ENCODE measurements at places on chromosomes 2 and 18. TPM values are rescaled to one million over a fixed set of nuclear protein-coding genes. Genes with fewer than 3 reads are reported as not detected.

The PLB1 gene
- 1.2 TPM for total RNA-seq

The INO80B gene
- total RNA-seq: 31.1 TPM

The ZNF521 gene
- not detected for total RNA-seq

The TUBB8B gene
- not detected for total RNA-seq

The ALPG gene
- not detected for total RNA-seq

The CFAP65 gene
- total RNA-seq: not detected

The GNAL gene
- not detected for total RNA-seq

The SERPINB11 gene
- not detected for total RNA-seq

The C2orf92 gene
- total RNA-seq: 7.3 TPM

The TNFRSF11A gene
- total RNA-seq: 9.7 TPM

The ABCG5 gene
- total RNA-seq: not detected

The RAB6C gene
- total RNA-seq: 0.18 TPM

The DUSP19 gene
- 1.8 TPM for total RNA-seq

The PROKR1 gene
- total RNA-seq: not detected

DNA sequence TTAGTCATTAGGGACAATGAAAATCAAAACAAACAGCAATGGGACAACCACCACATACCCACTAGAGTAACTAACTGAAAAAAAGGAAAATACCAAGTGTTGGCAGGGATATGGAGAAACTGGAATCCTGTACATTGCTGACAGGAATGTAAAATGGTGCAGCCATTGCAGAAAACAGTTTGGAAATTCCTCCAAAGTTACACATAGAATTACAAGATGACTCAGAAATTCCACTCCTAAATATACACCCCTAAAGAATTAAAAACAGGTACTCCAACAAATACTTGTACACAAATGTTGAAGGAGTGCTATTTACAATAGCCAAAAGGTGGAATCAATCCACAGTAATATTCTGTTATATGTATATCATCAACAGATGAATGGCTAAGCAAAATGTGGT, 110.9 kb downstream of the ROCK1 start:
- H3K4me3 ChIP-seq: no peak overlapping the region
- no peaks in the 10 kb centered on the region for H3K27me3 ChIP-seq
- no peak for DNase-seq
- peaks cover 7% of the 10 kb centered on the region for H3K4me1 ChIP-seq

GRCh38 chr2:2757764-2758163, 426.7 kb upstream of the MYT1L start:
- H3K4me1 ChIP-seq: no peaks in the 10 kb centered on the region
- H3K27ac ChIP-seq: no peak overlapping the region
- H3K36me3 ChIP-seq: no peaks in the 10 kb centered on the region
- no peak for DNase-seq

GRCh38 chr2:189798312-189799029, 14.2 kb downstream of the PMS1 start:
- H3K4me3 ChIP-seq: no peak overlapping the region
- peaks cover 33% of the 10 kb centered on the region for H3K36me3 ChIP-seq
- H3K4me1 ChIP-seq: peaks cover 7% of the 10 kb centered on the region
- H3K27me3 ChIP-seq: no peaks in the 10 kb centered on the region

- H3K27ac ChIP-seq: no peak overlapping the region
- DNase-seq: no peak
- H3K36me3 ChIP-seq: no peaks in the 10 kb centered on the region
- no peak overlapping the region for H3K4me3 ChIP-seq
- H3K27me3 ChIP-seq: peaks cover 2% of the 10 kb centered on the region
These were observed 145.0 kb upstream of the PELI1 start for GRCh38 chr2:64289251-64289650.

DNA sequence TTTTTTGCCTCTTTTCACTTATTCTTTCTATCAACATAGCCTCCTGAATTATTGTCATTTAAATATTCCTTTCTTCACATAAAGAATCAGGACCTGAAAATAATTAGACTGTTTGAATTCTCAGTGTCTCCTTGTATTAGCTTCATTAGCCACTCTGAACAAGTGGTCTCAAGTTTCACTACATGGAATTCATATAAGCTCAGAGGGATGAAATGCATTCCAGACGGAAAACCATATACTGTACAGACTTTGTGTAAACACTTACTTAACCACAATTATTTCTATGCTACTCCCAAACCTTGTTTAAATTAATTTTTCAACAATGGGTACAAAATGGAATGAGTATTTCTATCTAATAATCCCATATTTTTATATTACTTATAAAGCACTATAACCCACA, 53.4 kb downstream of the CHN1 start:
- no peak for DNase-seq
- H3K27ac ChIP-seq: no peak overlapping the region
- H3K27me3 ChIP-seq: peaks cover 34% of the 10 kb centered on the region
- H3K4me3 ChIP-seq: no peak overlapping the region
- H3K4me1 ChIP-seq: no peaks in the 10 kb centered on the region
- no peaks in the 10 kb centered on the region for H3K36me3 ChIP-seq

DNA sequence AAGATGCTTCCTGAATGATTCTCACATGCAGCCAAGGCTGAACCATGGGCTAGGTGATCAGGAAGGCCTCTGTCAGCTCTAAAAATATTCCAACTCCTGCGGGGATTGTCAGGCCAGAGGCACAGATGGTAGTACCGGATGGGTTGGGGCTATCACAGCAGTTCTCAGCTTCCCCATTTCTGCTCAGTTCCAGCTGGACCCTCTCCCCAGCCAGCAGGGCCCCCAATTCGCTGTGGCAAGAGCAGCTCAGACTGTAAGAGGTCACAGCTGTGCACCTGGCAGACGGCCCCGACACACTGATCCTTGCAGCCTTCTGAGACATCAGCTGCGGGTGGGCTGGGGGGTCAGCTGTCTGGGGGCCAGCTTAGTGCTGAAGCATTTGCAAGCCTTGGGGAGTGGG, 43.6 kb upstream of the TCF7L1 start:
- DNase-seq: no peak
- no peak overlapping the region for H3K27ac ChIP-seq
- H3K36me3 ChIP-seq: no peaks in the 10 kb centered on the region
- H3K4me3 ChIP-seq: no peak overlapping the region

DNA sequence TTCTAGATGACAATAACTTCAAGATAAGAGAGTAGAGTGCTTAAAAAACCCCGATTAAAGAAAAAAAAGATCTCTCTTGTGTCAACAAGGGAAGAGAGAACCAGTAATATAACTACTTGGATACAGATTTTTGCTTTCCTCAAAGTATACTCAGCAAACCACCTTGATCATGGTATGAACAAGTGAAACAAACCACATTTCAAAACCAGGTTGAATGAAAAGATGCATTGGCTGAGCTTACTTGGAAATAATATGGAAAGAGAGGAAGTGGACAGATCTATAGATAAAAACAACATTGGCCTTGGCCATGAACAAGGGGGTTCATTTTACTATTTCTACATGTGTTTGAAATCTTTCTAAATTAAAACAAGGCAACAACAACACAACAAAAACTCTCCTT, 50.1 kb downstream of the ATP8B1 start:
- no peak overlapping the region for H3K27ac ChIP-seq
- no peak overlapping the region for H3K4me3 ChIP-seq
- H3K4me1 ChIP-seq: peaks cover 13% of the 10 kb centered on the region
- no peak for DNase-seq
- H3K27me3 ChIP-seq: peaks cover 9% of the 10 kb centered on the region

- no peak for DNase-seq
- H3K4me3 ChIP-seq: no peak overlapping the region
- peaks cover 2% of the 10 kb centered on the region for H3K4me1 ChIP-seq
- H3K27me3 ChIP-seq: no peaks in the 10 kb centered on the region
These were observed 83.8 kb downstream of the MGAT5 start for GRCh38 chr2:134337631-134338030.

- no peaks in the 10 kb centered on the region for H3K27me3 ChIP-seq
- H3K4me3 ChIP-seq: no peak overlapping the region
- no peaks in the 10 kb centered on the region for H3K4me1 ChIP-seq
- no peak for DNase-seq
- peaks cover 1% of the 10 kb centered on the region for H3K36me3 ChIP-seq
These were observed 707.8 kb upstream of the SALL3 start for GRCh38 chr18:78271790-78272189.

DNA sequence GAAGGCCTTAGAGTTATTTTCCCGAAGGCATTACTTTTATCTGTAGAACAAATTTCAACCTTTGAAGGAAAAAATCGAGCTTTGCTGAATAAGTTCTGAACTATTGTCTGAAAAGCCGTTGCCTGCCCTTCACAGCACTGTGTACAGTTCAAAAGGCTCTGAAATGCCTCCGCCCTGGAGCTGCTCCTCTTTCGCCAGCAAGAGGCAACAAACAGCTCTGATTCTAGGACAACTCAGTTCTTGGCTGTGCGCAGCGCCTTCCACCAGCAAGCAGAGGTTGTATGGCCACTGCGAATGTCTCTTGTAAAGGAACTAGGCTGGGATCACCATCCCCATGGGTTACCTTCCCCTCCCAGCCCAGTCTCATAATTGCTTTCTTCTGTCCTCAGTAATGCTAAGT, 308.5 kb downstream of the GBX2 start:
- no peak overlapping the region for H3K4me3 ChIP-seq
- H3K4me1 ChIP-seq: no peaks in the 10 kb centered on the region
- no peaks in the 10 kb centered on the region for H3K36me3 ChIP-seq
- no peak overlapping the region for H3K27ac ChIP-seq
- no peak for DNase-seq
- peaks cover 5% of the 10 kb centered on the region for H3K27me3 ChIP-seq

GRCh38 chr2:42245396-42245795, 76.2 kb downstream of the EML4 start:
- DNase-seq: no peak
- no peak overlapping the region for H3K4me3 ChIP-seq
- no peaks in the 10 kb centered on the region for H3K27me3 ChIP-seq
- H3K4me1 ChIP-seq: peaks cover 17% of the 10 kb centered on the region
- no peak overlapping the region for H3K27ac ChIP-seq

GRCh38 chr2:33775306-33775705, 176.2 kb upstream of the FAM98A start:
- no peak overlapping the region for H3K27ac ChIP-seq
- no peaks in the 10 kb centered on the region for H3K36me3 ChIP-seq
- no peak overlapping the region for H3K4me3 ChIP-seq
- H3K27me3 ChIP-seq: no peaks in the 10 kb centered on the region
- H3K4me1 ChIP-seq: no peaks in the 10 kb centered on the region

GRCh38 chr18:76986406-76986805, 146.2 kb downstream of the MBP start:
- H3K4me3 ChIP-seq: no peak overlapping the region
- H3K27ac ChIP-seq: no peak overlapping the region
- H3K27me3 ChIP-seq: no peaks in the 10 kb centered on the region
- DNase-seq: peak; percentile 34
- H3K4me1 ChIP-seq: peaks cover 9% of the 10 kb centered on the region
- H3K36me3 ChIP-seq: no peaks in the 10 kb centered on the region

GRCh38 chr2:101638181-101638711, 59.3 kb upstream of the MAP4K4 start:
- peaks cover 2% of the 10 kb centered on the region for H3K27me3 ChIP-seq
- no peak for DNase-seq
- no peaks in the 10 kb centered on the region for H3K36me3 ChIP-seq
- no peak overlapping the region for H3K4me3 ChIP-seq
- no peaks in the 10 kb centered on the region for H3K4me1 ChIP-seq

DNA sequence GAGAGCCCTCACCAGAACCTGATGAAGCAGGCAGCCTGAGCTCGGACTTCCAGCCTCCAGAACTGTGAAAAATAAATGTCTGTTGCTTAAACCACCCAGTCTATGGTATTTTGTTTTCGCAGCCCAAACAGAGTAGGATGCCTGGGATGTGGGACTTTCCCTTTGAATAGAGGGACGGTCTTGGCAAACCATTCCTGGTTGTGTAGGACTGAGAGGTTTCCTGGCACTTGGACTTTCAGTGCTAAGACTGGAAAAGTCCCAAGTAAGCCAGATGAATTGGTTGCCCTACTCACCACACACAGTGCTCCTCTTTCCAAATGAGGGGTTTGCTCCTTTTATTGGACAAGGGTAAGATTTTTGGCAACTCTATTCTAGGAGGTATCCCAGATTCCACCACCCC, 46.8 kb upstream of the ACMSD start:
- H3K4me1 ChIP-seq: peaks cover 4% of the 10 kb centered on the region
- no peak overlapping the region for H3K27ac ChIP-seq
- H3K4me3 ChIP-seq: no peak overlapping the region
- no peaks in the 10 kb centered on the region for H3K36me3 ChIP-seq
- peaks cover 12% of the 10 kb centered on the region for H3K27me3 ChIP-seq

GRCh38 chr2:176171351-176172006, 14.4 kb downstream of the HOXD3 start:
- peaks cover 2% of the 10 kb centered on the region for H3K4me1 ChIP-seq
- DNase-seq: no peak
- H3K27ac ChIP-seq: no peak overlapping the region
- no peaks in the 10 kb centered on the region for H3K36me3 ChIP-seq

DNA sequence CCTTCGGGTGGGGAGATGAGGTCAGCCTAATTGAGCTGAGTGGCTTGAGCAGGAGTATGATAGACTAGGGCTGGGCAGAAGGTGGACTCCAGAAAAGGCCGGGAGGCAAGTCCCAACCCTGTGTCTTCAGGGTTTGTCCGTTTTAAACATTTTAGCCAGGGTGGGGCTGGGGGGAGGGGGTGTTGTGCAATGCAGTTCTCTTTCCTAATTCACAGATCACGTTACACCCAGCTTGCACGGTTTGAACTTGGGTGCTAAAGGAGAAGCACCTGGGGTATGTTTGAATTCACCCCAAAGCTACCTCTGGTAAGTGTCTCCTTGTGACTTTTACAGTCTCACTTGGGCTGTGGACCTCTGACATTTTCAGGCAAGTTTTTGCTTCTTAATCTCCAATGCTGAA, 233.3 kb downstream of the AGAP1 start:
- no peaks in the 10 kb centered on the region for H3K4me1 ChIP-seq
- H3K36me3 ChIP-seq: no peaks in the 10 kb centered on the region
- H3K4me3 ChIP-seq: no peak overlapping the region
- DNase-seq: no peak

DNA sequence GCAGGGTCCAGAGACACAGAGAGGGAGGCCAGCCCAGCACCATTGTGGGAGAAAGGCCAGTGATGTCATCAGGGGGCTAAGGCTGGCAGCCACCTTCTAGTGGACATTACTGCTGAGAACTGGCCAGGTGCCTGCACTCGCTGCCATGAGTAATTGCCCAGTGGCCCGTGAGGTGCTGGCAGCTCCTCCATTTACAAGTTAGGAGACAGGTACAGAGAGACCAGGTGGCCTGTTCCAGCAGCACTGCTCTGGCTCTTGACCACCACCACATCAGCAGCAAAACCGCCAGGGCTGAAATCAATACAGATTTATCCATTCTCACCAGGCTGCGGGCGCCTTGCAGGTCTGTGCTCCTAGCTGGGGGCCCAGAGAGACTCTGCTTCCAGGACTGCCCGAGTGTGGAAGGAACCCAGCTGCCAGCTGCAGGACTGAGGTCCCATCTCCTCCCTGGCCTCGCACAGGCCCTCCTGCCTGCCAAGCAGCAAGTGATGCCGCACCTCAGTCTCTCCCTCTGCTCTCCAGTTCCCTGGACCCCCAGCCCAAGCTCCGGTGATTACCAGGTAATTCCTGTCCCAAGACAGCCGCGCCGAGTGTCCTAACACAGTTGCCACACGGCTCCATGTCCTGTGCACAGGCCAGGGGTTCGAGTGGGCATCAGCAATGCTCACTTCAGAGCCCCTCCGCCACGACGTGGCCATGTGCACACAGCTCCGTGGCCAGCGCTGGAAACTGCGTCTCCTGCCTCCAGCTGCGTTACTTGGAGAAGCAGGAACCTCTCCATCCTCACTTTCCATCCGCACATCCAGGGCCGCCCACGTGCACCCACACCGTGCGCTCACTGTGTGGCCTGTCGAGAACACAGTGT, 101.0 kb upstream of the CTDP1 start:
- peaks cover 20% of the 10 kb centered on the region for H3K4me1 ChIP-seq
- peaks cover 2% of the 10 kb centered on the region for H3K36me3 ChIP-seq
- no peak for DNase-seq
- no peak overlapping the region for H3K4me3 ChIP-seq
- no peak overlapping the region for H3K27ac ChIP-seq
